ENCODE measurements at places on chromosomes 5 and 9. TPM values are rescaled to one million over a fixed set of nuclear protein-coding genes. Genes with fewer than 3 reads are reported as not detected.

DNA sequence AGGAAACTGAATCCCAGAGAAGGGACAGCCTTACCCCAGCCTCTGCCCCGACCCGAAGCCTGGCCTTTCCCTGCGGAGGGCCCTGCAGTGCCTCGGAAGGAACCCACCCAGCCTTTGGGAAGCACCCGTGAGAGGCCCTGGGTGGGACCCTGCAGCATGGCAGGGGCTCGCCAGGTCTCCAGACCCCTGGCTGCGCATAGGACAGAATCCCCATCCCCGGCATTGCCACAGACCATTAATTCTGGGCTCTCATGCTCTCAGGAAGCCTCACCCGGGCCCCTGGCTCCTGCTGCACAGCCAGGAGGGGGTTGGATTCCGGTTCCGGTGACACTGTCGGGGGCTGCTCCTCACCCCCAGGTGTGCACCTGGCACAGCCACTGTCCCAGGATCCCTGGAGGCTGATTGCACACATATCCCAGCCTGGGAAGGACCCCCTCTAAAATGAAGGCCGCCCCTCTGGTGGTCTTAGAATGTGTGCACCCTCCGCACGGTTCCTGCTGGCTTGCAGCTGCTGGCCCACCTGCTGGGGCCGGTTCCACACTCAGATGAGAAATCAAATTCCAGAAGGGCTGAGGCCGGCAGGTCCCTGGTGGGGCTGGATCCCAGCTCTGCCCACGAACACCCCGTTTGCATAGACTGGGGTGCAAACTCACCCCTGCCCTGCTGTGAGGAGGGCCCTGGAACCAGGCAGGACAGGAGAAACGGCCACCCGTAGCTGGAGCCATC, 4.7 kb downstream of the EGFL7 start:
- no peak for DNase-seq

- no peak for DNase-seq
Observed at GRCh38 chr5:67042176-67043003, 154.2 kb downstream of the CD180 start.

DNA sequence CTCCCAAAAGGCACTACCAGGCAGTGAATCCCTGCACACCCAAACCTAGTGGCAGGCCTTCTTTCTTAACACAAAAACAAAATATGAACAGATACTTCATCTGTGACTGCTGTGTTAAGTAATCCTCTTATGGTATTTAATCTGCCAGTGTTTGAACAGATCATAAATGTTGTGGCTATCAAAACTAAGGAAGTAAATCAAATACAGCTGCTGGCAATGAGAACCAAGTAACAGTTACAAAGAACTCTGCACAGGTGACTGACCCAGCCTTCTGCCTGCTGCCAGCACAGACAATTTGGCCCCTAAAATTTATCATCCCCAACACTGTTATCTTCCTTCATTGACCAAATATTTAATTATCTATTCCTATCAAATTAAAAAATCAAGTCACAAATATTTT, 78.0 kb downstream of the GNAQ start:
- DNase-seq, result no peak

GRCh38 chr5:179123491-179124272, 63.5 kb downstream of the ZNF354C start:
- DNase-seq, result peak; percentile 92

DNA sequence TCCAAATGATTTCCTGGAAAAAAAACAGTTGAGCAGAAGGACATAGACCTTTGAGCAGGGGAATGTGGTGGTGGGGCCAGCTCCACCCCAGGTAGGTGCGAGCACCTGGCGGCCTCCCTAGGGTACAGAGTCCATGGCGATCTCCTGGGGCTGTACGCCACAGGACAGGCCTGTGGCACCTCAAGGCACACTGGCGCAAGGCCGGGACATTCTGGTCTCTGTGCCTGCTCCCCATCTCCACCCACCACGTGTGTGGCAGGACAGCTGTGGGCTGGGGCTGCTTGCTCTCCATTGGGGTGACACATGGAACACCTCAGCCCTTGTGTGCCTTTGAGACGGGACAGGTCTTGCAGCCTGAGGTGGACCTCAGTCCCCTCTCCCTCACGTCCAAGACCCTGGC, 25.2 kb downstream of the WNK2 start:
- no peak for DNase-seq

DNA sequence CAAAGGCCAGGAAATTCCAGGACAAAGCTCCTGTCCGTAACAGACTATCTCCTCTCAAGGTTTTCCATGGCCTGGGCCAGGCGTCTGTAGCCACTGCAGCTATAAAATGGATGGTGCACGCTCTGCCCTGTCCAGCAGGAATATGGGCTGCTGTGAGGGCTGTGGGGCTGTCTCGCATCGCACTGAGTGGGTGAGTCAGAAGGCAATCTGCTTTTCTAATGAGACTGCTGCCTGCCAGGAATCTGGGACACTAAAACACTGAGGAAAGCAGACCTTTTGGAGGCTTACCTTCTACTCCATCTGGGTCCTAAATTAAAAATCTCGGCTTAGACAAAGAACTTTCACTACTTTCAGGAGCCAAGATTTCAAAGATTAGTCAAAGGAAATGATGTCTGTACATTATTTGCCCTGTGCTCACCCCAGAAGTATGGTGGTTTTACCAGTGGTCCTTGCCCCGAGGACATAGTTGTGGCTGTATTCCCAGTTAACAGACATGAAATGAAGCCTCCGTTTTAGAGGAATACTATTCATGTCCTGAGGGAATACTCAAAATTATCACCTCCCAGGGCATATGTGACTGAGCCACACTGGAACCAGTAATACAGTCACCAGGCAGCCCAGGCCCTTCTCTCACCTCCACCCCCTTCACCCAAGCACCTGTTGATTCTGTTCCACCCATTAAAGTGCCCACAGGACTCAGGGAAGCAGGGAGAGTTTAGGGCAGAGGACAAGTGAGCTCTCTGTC, 56.4 kb downstream of the PFDN1 start:
- DNase-seq, result peak; percentile 60

DNA sequence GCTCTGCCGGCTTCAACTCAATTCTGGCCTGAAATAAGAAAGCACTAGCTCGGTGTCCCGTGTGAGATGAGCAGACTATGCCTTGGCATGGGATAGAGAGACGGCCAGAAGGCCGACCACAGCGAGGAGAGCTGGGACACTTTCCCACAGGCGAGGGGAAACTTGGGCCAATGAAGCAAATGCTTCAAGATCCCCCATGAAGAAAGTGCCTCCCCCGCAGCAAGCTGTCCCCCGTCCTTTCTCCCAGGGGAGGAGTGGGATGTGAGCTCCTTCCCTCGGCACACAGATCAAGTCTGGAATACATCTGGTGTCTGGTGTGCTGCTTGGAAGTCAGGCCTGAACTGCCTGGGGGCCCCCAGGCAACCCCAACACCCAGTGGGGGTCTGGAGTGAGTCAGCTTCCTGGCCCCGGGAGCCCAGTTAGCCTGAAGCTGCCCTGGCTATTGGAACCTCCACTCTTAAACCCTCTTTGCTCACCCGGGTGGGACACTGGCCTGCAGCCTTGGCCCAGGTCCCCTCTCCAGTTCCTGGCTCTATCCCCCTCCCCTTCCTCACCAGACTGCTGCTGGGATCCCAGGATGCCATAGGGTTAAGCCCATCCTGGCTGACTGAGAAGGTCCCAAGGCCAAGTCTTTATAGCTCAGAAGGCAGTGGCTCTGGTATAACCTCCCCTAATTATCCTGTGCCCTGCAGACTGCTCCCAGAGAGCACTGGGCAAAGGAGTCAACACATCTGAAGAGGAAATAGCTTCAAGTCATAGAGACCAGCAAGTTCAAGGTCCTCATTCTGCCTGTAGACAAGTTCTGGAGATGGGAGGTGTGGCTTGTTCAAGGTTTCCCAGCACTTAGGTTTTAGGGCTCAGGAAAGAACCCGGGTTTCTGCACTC, 205.3 kb downstream of the TTLL11 start:
- no peak for DNase-seq

The SLC6A3 gene
- total RNA-seq, result not detected

- DNase-seq, result peak; percentile 57
Observed at GRCh38 chr5:177111720-177112394, 21.7 kb upstream of the NSD1 start.

The SPINK6 gene
- not detected for total RNA-seq

- no peak for DNase-seq
Observed at GRCh38 chr9:93183663-93184431, at the start of gene WNK2. Gene WNK2 (plus strand): TSS chr9:93184139. CDS start chr9:93184930, 791 bp downstream.

GRCh38 chr9:21576331-21577189, 94.4 kb upstream of the IFNE start:
- DNase-seq, result peak; percentile 93

The PDE6A gene
- total RNA-seq, result 0.47 TPM

DNA sequence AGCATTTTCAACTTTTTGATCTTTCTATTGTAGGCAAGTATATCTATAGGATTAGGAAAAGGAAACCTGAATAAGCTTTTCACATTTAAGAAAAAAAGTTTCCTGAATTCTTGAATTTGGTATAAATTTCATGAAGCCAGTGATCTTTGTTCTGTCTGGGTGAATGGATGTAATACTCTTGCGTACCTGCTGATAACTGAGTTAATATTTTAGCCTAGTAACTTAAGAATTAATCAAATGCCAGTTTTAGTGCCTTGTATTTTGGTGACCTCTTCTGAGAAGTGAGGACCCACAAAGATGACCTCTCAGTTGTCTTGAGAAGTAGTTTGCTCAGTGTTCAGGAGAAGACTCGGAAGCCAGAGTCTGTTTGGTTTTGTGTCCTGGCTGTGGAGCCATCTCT, 77.9 kb downstream of the UHRF2 start:
- no peak for DNase-seq

GRCh38 chr5:172496671-172497371, 42.5 kb upstream of the SH3PXD2B start:
- DNase-seq, result peak; percentile 43

DNA sequence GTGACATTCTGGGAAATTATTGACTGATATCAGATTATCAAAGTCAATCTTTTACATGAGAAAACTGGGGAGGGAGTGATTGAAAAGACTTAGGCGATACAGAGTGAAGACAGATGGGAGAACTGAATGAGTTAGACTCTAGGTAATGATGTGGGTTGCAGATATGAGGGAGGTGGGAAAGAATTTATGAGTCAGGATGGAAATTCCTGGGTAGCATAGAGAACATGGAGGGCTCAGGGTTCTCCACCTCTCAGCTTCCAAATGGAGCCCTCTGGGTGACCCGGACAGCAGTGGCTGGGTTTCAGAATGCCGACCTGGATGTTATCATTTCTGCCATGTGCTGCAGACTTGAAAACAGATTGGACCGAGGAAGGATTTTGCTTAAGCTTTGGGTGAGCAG, 75.4 kb upstream of the SHB start:
- DNase-seq, result peak; percentile 17

DNA sequence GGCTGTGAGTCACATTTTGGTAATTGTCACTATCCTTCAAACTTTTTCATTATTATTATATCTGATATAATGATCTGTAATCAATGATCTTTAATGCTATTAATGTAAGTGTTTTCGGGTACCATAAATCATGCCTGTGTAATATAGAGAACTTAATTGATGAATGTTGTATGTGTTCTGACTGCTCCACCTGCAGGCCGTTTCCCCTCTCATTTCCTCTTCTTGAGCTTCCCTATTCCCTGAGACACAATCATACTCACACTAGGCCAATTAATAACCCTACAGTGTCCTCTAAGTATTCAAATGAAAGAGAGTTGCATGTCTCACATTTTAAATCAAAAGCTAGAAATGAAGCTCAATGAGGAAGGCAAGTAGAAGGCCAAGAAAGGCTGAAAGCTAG, 420.9 kb upstream of the SGCD start:
- DNase-seq, result no peak

GRCh38 chr5:142819292-142819691, 49.1 kb downstream of the ARHGAP26 start:
- DNase-seq, result no peak

DNA sequence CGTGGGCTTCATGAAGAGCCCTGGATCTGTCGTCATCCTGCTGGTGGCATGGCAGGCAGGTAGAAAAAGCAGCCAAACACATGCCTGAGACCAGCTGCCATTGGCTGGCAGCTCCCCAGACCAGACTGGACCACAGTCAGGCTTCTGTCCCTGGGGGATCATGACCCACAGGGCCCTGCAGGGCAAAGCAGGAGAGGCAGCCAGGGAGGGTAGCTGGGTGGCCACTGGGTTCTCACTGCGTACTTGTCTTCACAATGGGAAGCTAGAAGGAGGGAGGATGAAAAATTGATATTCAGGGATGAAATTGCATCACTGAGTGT, 67.8 kb upstream of the GARNL3 start:
- peak; percentile 88 for DNase-seq

GRCh38 chr5:36832274-36832673, 44.3 kb upstream of the NIPBL start:
- DNase-seq, result no peak

DNA sequence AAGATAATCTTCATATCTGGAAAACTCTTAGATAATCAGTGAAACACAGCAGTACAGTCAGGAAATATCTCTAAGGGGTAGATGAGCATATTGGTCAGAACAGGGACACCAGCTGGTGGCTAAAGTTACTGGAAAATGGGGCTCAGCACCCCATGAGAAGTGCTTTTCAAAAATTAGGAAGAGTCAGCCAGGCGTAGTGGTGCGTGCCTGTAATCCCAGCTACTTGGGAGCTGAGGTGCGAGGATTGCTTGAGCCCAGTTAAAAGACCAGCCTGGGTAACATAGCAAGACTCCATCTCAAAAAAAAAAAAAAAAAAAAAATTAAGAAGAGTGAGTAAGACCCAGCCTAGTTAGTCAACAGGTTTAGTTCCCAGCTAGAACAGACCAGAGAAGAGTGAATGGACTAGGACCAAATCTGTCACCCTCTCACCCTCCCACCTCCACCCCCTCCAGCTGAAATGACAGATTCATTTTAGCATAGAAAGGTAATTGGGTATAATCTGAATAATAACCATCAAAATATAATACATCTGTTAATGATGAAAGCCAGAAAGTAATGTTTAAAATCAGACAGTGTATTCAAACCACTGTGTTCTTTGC, 120.9 kb downstream of the CDC42SE2 start:
- DNase-seq, result no peak

GRCh38 chr5:133849116-133849515, 119.3 kb downstream of the C5orf15 start:
- DNase-seq, result peak; percentile 69

The URM1 gene
- total RNA-seq, result 43.5 TPM

DNA sequence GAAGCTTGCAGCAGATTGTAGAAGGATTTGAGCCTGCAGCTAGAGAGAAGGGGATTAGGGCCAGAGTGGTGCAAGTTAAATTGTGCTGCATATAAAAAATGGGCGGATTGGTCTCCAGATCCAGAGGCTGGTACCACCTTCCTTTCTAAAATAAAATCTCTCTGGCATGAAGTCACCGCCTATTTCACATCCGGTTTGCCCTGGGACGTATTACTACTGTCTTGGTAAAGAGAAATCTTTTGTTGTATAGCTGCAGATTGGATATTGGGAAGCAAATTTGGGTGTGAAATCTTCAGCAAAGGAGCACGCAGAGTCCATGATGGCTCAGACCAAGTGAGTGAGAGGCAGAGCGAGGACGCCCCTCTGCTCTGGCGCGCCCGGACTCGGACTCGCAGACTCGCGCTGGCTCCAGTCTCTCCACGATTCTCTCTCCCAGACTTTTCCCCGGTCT, at the start of gene GABRA1:
GABRA1 (plus strand) TSS at position 180 of the 451 bp plus-strand sequence. CDS start 2,691 bp downstream, outside the sequence.
- DNase-seq, result no peak

The NUP214 gene
- 16.4 TPM for total RNA-seq

GRCh38 chr9:133715866-133716563, 22.1 kb downstream of the SARDH start:
- peak; percentile 77 for DNase-seq
